ENCODE measurements at places on chromosomes 2 and 18. TPM values are rescaled to one million over a fixed set of nuclear protein-coding genes. Genes with fewer than 3 reads are reported as not detected.
A peak's percentile ranks its signal among the peaks of the same experiment; 100 is the strongest.

Gene SCYGR6
- total RNA-seq, result not detected

- no peak for DNase-seq
Measured at GRCh38 chr18:48821251-48821590, 129.5 kb downstream of the SMAD7 start.

- DNase-seq, result no peak
Measured at GRCh38 chr2:217661378-217661777, 341.4 kb downstream of the TNS1 start.

DNA sequence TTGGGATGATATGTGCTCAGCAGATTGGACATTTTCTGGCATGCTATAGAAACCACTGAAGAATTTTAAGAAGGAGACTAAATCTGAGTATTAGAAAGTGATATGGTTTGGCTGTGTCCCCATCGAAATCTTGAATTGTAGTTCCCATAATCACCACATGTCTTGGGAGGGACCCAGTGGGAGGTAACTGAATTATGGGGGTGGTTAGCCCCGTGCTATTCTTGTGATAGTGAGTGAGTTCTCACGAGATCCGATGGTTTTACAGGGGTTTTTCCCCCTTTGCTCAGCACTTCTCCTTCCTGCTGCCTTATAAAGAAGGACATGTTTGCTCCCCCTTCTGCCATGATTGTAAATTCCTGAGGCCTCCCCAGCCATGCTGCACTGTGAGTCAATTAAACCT lies 535.9 kb upstream of the VRK2 start:
- no peak for DNase-seq

Gene SERPINB3
- not detected for total RNA-seq

GRCh38 chr2:172084395-172084644 lies 987 bp upstream of the DLX1 start:
- no peak for DNase-seq

Gene CRYGD
- not detected for total RNA-seq

DNA sequence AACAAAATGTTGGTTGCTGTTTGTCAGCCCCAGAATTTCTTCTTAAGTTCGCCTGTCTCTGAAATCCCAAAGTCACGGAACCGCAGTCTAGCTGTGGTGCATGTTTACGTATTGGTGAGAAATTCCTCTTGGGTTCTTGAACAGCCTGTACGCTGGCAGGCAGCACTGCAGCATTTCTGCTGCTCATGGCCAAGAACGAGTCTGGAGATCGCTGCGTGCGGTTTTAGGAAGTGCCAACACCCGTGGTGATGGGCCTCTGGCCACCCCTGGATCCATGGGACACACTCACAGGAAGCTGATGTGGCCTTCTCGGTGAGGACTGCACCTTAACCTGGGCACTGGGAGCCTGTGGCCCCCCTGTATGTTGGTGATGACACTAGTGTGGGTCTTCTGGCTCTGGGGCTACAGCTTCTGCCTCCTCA lies 23.7 kb downstream of the ASB1 start:
- peak; percentile 90 for DNase-seq

Gene UGT1A3
- not detected for total RNA-seq

GRCh38 chr2:204492417-204492816 lies 52.9 kb upstream of the PARD3B start:
- DNase-seq, result no peak

Gene IL36G
- not detected for total RNA-seq

DNA sequence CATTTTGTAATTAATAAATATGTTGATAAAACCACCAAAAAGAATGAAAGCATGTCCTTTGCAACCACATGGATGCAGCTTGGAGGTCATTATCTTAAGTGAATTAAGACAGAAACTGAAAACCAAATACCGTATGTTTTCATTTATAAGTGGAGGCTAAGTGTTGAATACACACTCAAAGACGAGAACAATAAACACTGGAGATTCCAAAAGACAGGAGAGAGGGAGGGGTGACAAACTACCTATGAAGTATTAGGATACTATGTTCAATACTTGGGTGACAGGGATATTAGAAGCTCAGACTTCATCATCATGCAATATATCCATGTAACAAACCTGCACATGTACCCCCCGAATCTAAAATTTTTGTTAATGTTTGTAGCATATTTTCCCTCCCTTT lies 7.0 kb downstream of the ERLEC1 start:
- DNase-seq, result no peak

DNA sequence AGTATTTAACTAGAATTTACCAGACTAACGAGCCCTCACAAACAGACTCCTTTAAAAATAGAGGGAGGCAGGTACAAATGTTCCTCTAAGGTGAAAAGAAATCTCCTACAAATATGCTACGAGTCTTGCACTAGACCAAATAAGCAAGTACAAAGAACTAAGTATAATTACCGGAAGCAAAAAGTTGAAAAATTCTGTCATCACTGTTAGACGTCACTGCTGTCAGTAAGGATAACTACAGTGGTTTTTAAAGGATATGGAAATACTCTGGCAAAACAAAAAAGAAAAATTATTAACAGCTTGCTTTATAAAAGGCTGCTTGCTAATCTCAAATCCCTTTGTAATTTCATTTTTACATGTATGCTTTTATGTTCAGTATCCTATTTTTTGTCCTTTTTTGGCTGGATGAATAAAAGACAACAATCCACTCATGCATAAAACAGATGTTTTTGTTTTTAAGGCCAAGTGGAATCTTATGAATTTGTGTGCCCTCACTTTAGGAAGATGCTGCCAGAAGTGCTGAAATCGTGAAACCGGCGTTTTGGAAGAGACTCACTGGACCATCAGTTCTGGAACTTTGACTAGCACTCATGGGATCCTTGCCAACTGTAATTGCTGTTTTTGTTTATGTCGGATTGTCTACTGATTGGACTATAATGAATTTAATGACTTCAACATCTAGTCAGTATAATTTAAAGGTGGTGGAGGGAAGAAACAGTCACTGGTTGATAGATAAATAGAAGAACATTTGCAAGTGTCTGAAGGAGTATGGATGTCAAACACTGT lies 6.7 kb downstream of the ZNF521 start:
- no peak for DNase-seq

Gene MYOM1
- 31.7 TPM for total RNA-seq

DNA sequence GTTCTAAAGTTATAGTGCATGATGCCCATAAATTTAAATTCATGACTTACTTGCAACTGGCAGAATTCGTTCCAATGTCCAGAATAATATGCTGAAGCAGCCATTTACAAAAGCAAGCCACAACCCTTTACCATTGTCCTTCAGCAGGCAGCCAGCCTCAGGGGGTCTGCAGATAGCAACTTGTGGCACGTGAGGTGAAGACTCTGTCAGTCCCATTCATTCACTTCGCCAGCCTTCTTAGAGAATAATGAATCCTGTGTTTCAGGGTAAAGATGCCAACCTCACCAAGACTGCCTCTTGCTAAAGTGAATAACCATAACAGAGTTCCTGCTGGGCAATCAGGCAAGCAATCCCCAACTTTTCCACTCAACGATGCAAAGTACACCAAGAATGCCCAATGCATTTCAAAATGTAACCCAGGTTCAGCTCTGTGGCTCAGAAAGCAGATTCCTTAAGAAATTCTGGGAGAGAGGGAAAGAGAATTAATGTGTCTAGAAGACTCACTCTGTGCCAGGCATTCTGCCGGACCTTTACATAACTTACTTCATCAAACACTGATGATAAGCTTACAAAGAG lies 315.4 kb downstream of the NCKAP5 start:
- no peak for DNase-seq

DNA sequence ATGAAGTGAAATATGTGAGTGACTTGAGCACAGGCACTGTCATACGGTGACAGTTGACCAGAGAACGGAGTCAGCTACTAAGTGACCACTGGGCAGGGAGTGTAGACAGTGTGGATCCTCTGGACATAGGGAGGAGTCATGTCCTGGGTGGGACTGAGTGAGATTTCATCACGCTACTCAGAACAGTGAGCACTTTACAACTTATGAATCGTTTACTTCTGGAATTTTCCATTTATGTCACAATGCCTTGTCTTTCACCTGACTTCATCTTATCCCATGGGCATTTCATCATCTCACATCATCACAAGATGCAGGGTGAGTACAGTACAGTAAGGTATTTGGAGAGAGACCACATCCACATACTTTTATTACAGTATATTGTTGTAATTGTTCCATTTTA lies 29.0 kb downstream of the PTPRM start:
- no peak for DNase-seq

DNA sequence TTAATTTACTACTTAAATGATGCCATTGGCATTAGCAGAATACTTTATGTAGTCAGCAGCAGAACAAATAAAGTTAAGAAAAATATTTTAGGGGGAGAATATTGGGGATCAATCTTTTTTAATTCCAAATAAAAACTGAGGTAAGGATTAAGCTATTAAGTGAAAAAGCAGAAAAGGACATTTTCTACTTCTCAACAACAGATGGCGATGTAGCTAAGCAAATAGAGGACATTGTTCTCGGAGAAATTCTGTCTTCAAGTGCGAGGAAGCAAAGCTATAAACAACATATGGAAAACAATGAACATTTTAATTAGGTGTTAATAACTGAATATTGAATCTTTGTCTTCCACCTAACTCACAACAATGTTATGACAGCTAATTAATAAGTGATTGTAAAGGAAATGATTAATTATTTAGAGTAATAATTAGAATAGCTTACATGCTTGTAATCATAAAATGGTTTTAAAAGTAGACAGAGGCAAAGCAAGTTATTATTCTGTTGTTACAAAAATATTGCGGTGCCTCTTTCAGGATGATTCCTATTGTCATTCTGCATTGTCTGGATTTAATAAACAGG lies 32.9 kb upstream of the CCDC93 start:
- DNase-seq, result no peak

DNA sequence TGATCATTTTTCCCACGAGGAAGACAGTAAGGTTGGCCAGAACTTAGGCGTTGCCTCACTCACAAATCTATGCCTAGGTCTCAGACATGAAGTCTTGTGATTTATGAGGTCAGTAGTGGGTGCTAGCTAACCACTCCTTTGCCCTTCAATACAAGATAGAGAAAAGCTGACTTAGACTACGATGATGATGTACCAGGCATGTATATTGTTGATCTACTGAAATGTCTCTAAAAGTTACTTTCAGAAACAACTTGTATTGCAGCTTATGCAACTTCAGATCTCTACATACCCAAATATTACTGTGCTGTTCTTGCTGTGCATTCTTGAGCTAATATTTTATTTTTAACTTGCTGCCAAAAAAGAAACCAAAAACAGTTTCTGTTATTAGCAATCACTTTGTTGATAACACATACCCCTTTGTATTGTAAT lies 30.6 kb downstream of the MAPRE2 start:
- no peak for DNase-seq

Gene PLEK
- total RNA-seq, result 3.1 TPM

GRCh38 chr2:219542931-219543595 lies 546 bp downstream of the CHPF start:
- DNase-seq, result no peak

DNA sequence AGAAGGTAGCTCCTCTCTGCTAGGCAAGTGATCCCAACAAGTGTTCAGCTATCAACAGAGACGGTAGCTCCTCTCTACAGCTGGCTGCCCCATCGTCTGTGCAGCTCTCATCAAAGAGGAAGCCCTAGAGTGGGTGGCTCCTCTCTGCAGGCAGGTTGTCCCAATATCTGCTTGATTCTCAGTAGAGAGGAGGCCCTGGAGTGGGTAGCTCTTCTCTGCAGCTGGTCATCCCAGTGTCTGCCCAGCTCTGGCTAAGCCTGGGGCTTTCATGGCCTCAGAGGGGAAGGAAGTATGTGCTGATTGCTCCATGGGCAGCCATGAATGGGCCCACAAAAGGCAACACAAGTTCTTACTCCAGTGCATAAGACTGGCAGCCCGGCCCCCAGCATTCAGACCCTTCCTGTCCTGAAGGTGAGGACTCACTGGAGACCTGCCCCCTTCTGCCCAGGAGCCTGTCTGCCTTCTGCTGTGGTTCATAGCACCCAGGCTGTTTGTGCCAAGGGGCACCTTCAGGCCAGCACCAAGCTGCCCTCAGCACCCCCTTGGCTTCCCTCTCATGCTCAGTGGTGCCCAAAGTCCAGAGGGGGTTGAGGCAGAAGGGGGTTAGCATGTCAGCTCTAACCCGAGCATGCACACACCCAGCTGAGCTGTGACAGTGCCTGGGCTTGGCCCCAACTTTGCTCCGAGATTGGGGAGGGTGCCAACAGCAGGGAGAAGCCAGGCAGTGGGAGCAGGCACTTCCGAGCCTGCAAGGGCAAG lies 48.9 kb downstream of the CCDC68 start:
- DNase-seq, result no peak

Gene WDSUB1
- 5.2 TPM for total RNA-seq

GRCh38 chr2:200655918-200656580 lies 70.2 kb downstream of the AOX1 start:
- DNase-seq, result peak; percentile 50

DNA sequence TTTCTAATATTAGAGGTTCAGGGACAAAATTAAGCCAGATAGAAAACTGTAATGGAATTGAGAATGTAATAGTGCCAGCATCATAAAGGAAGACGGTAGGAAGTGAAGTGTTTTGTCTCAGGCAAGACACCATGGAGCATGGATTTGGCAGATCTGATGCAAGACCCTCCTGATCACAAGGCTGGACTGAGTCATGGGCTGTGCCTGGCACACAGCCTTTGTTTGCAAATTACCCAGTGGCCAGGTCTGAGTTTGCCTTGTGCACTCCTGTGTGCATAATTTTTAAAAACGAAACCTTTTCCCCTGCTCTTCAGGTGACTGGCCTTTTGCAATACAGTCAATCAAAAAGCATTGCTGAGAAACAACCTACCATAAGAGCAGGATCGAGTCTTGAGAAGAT lies 2.0 kb upstream of the UPP2 start:
- DNase-seq, result no peak

Gene MRPL33
- 283 TPM for total RNA-seq

DNA sequence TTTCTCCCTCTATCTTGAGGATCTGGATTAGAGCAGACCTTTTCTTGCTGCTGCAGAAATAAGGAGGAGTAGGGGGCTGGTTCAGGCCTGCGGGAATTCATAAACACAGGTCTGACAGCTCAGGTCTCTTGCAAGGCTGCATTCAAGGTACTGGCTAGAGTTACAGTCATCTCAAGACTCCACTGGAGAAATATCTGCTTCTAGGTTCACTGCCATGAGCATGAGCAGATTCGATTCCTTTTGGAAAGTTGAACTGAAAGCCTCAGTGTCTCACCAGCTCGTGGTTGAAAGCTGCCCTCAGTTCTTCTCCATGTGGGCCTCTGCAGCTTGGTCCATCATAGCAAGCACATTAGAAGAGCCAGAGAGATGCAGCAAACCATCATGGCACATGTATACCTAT lies 124.4 kb upstream of the SETBP1 start:
- DNase-seq, result no peak

Gene MPP4
- not detected for total RNA-seq

DNA sequence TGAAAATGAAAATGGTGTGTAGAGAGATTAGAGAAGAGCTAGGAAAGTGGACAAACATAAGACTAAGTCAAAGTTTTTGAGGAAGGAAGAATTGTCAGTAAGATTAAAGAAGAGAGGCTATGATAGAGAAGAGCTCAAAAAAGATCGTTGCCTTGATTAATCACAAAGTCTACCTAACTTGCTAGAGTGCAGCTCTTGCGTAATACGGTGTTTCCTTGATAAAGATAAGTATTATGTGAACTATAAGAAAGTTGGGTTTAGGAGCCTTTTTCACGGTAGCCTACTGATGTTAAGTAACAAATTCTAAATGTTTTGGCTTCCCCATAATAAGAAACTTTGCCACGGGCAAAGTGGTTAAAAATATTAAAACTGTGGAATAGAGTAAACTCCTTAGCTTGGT lies 226.4 kb upstream of the NRXN1 start:
- no peak for DNase-seq

All from esophagus muscularis mucosa (tissue), 4 donors.